CD4-positive, alpha-beta T cell treated with Interferon alpha-2 for 1 hour (primary cell): ENCODE measurements at places on chromosomes 2 and 18.

DNA sequence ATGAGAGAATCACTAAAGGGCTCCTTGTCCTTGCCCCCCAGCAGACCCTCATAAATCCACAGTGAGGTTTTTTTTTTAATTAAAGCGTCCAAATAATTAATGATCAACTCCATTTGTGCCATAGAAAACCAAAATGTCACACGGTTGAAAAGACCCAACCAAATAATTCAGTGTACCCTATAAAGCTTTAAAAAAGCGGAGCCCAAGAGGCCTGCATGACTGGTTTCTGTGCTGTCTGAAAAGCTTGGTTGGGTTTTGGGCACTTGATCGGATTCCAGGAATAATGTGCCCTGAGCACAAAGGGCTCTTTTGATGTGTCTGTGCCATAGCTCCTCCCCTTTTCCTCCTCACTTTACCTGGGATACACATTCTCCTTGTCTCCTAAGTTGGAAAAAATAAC, 523.2 kb downstream of the TNS1 start:
- DNase-seq = no peak

DNA sequence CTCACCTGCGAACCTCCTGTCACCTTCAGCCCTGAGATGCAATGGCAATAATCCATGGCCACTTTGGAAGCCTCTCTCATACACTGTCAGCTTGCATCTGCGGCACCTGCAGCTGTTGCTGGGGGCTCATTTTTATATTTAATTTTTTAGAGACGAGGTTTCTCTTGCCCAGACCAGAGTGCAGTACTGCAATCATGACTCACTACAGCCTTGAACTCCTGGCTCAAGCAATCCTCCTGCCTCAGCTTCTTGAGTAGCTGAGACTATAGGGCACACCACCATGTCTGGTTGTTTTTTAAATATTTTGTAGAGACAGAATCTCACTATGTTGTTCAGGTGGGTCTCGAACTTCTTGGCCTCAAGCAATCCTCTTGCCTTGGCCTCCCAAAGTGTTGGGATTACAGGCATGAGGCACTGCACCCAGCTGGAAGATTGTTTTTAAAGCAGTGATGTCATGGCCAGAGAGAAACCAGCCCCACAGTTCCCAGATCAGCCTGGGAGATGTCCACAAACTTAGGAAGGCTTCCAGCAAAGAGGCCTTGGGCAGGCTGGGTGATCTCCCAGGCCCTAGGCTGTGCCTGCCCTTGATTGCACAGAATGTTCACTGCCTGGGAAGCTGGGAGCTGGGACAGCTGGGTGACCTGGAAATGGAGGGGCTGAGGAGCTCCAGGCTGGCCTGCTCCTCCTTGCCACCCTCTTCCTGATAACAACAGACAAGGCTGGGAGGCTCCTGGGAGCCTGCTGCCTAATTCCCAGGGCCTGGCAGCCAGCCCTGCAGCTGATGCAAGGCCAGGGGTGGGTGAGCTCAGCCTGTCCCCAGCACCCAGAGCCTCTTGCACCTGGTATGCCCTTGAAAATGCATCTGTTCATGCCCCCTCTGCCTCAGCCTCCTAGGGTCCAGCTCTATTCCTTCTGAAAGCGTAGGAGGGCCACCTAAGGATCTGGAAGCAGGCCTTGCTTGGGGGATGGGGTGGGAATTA, 27.1 kb downstream of the SH2D6 start:
- no peak for DNase-seq

- DNase-seq = no peak
Observed at GRCh38 chr2:237181844-237182243, 96.2 kb downstream of the COPS8 start.

DNA sequence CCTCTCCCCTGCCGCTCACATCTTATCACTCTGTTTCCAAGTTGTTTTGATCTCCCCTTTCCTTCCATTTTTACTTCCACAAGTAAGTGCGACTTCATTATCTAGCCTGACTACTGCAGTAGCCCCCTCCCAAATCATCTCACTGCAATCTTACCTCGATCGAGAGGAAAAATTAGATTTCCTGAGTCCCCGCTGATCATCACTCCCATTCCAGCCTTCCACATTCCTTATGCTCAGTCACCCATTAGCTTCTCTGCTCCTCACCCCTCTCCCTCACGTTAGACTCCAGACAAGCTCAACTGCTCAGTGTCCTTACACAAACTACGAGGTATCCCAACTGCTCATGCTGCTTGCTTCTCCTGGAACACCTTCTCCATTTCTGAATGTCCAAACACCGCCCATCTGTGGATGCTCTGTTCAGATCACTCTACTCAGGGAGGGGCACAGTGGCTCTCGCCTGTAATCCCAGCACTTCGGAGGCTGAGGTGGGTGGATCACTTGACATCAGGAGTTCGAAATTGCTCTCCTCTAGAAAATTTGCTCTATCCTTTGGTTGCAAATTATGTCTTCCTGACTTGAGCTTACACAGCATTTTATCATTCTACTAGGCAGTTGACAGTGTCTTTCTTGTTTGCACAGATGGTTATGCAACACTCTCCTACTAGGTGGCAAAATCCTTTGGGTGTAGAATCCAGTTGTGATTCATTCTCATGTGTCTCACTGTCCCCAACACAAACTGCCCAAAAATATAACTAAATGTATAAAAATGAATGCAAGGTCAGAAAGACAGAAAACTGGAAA, 96.5 kb downstream of the INO80D start:
- no peak for DNase-seq

DNA sequence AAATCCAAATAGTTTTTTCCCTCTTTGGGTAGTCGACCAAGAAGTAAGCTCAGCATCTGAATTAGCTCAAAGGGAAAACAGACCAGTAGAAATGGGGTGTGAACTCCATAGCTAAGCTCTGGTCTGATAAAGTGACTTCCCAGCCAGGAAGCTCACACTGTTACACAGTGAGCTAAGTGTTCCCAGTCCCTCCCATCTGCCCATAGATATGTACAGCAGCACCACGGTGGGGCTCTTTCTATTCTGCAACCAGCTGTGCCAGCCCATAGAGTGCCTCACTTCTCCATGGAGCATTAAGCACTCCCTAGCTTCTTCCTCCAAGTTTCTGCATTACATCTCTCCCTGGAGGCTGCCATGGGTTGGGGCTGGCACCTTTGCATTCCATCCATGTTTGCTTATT, 27.6 kb upstream of the NEMP2 start:
- no peak for DNase-seq

DNA sequence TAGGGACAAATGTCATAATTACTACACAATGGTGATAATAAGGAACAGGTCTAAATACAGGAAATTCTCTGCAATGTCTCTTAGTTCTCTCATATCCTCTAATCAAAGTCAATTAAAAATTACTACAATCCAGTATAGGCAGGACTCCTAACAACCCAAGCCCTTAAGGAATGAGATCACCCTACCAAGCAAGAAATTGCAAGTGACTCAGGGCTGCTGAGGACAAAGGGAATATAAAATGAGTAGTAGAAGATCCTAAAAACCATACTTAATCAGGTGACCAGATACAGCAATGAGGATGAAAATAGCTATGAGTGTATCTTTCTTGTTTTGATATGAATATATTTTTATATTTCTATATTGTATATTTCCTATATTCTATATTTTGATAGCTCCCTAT, 250.0 kb upstream of the DCC start:
- DNase-seq = no peak

GRCh38 chr18:76619621-76620315, 124.7 kb upstream of the ZNF516 start:
- no peak for DNase-seq

- no peak for DNase-seq
Observed at GRCh38 chr2:234577191-234577590, 80.3 kb upstream of the ARL4C start.

GRCh38 chr2:9656270-9656766, 25.5 kb upstream of the YWHAQ start:
- peak; percentile 48 for DNase-seq

DNA sequence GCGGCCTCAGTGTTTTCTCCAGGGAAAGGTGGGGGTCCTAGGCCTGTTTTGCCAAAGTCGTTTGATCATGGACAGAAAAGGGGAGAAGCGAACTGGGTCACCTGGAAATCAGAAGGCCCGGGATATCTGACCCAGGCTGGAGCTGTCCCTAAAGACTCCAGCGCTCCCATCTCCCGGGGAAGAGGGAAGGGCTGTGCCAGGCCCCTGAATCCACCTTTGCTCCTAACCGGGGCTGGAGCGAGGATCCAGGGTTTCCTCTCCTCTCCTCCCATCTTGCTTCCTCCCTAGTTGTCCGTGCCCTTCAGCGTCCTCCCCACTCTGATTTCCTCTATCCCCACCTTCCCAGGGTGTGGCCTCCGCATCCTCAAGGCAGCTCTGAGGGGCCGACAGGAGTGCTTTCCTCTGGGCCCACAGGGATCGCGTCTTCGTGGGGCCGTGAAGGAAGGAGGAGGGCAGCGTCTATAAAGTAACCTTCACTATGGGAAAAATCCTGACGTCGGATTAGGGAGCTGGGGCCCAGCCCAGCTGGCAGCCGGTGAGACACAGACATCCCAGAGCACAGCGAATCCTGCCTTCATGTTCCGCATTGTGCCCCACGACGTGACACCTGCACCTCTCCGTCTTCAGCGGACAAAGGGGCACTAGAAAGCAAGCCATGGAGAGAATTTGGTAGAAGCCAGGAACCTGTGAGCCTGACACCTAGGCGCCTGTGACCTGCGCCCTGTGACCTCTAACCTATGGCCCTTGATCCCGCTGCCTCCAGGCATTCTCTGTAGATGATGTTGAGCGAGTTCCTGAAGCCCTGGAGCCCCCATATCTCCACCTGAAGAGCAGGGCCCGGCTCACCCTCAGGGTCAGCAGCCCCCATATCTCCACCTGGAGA, 212.7 kb upstream of the SALL3 start:
- no peak for DNase-seq
